Activated B cell treated with CpG ODN at 0.5 μM for 24 hours (primary cell): ENCODE measurements at places on chromosomes 1 and 21. TPM values are rescaled to one million over a fixed set of nuclear protein-coding genes. Genes with fewer than 3 reads are reported as not detected.

CFHR2 gene
- not detected in 2 replicates for total RNA-seq

DNA sequence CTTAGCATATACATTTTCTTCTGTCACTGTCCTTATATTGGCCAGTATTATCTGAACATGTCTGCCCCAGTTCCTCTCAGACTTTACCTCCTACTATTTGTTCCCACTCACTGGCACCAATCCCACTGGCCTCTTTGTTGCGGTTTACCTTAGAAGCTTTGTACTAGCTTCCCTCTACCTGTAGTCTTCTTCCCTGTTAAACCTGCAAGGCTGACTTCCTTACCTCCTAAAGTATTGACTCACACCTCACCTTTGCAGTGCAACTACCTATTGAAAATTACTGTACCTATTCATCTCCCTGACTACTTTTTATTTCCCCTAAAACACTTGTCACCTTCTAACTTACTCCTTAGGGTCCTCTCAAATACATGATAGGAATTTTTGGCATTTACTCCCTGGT is 111.1 kb downstream of the CLEC20A start:
- no peaks in the 10 kb centered on the region for H3K4me1 ChIP-seq
- H3K27me3 ChIP-seq: no peaks in the 10 kb centered on the region
- no peak overlapping the region for H3K4me3 ChIP-seq
- H3K36me3 ChIP-seq: no peaks in the 10 kb centered on the region

DNA sequence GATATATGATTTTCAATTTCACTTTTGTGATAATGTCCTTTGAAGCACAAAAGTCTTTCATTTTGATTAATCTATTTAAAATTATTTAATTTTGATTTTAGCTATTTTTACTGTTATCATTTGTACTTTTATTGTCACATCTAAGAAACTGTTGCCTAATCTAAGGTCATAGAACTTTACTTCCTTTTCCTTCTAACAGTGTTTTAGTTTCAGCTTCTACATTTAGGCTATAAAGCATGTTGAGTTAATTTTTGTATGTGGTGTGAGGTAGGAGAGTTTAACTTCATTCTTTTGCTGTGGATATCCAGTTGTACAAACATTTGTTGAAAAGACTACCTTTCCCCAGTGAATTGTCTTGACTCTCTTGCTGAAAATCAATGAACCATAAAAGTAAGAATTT is 204.5 kb downstream of the TM2D1 start:
- H3K4me1 ChIP-seq: no peaks in the 10 kb centered on the region
- H3K27me3 ChIP-seq: no peaks in the 10 kb centered on the region
- H3K27ac ChIP-seq: no peak overlapping the region
- H3K36me3 ChIP-seq: no peaks in the 10 kb centered on the region
- H3K4me3 ChIP-seq: no peak overlapping the region
- DNase-seq: no peak

DNA sequence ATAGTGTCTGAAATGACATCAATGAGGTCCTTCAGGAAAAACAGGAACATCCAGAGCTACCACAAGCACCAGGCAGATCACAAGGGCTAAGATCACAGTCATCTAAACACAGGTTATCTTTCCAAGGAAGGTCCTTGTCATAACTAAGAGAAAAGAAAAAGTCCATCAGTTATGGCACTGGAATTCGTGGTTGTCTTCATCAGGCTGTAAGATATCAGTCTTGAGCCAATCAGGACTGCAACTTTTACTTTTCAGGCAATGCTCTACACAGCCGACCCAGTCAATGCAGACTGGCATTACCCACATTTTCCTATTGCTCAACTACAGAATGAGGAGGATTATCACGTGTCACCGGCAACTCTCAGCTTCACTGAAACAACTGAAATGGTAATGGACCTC is 26.4 kb downstream of the SORT1 start:
- peaks cover 2% of the 10 kb centered on the region for H3K4me1 ChIP-seq
- DNase-seq: no peak
- no peak overlapping the region for H3K4me3 ChIP-seq
- no peak overlapping the region for H3K27ac ChIP-seq
- H3K27me3 ChIP-seq: peaks cover 34% of the 10 kb centered on the region

DNA sequence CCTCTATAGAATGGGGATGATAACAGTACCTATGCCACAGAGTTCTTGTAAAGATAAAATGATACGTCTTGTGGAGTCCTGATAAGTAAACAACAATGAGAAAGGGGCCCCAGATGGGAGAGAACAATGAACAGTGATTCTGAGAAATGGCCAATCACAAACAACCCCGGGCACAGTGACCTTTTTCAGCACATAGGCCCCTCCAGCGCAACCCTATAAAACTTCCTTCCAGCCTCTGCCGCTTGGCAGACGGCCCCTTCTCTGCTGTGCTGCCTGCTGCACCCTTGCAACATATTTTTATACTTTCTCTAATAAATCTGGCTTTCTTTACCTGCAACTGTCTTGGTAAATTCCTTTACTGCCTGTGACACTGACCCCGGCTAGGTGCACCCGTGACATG is 8.9 kb downstream of the RCAN1 start:
- no peaks in the 10 kb centered on the region for H3K36me3 ChIP-seq
- H3K27ac ChIP-seq: no peak overlapping the region
- no peaks in the 10 kb centered on the region for H3K27me3 ChIP-seq
- no peaks in the 10 kb centered on the region for H3K4me1 ChIP-seq
- H3K4me3 ChIP-seq: no peak overlapping the region
- DNase-seq: no peak

DNA sequence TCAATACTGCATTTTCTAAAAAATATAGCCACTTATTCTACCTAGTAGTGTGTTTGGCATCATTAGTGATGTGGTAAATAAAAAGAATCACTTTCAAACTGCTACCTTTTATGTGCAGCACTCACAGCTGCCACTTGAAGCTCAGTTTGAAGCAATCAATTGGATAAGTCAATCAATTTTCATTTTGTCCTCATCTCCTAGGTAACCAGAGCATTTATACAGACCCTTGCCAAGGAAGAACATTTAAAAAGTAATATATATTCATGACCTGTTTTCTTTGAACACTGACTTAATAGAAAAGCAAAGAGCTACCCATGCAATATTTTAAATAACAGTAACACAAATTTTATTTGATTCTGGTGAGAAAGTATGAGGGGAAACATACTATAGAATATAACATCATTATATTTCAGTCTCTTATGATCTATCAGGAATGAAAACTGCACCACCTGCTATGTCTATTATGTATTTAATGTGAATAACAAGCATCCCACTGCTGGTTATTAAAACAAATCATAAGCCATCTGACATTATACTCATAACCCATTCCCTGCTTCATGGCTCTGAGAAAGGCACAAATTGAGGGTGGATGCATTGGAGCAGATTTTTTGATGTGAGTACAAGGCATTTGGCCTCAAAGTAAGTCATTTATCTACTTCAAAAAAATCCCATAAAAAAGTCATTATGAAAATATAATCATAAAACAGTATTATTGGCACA is 168.4 kb upstream of the C21orf91 start:
- no peaks in the 10 kb centered on the region for H3K4me1 ChIP-seq
- H3K27me3 ChIP-seq: no peaks in the 10 kb centered on the region
- DNase-seq: no peak
- no peak overlapping the region for H3K27ac ChIP-seq
- H3K36me3 ChIP-seq: no peaks in the 10 kb centered on the region

DNA sequence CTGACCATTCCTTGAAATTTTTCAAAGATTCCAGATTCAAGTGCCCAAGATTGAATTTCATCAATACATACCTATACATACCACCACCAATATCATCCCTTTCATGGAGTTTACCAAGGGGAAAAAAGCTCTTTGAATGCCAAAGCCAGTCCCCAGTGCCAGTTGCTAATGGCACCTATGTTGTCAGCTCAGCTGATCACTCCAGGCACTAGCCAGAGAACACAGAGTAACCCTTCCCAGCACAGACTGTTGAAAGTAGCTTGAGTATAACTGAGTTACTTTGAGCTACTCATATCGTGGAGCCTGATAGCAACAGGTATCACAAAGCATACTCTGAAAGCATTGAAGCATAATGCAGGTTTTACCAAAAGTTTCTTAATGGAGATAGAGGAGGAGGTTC is 133.9 kb upstream of the NFIA start:
- no peaks in the 10 kb centered on the region for H3K36me3 ChIP-seq
- no peak overlapping the region for H3K27ac ChIP-seq
- peaks cover 9% of the 10 kb centered on the region for H3K4me1 ChIP-seq
- peaks cover 8% of the 10 kb centered on the region for H3K27me3 ChIP-seq
- H3K4me3 ChIP-seq: no peak overlapping the region
- no peak for DNase-seq

DNA sequence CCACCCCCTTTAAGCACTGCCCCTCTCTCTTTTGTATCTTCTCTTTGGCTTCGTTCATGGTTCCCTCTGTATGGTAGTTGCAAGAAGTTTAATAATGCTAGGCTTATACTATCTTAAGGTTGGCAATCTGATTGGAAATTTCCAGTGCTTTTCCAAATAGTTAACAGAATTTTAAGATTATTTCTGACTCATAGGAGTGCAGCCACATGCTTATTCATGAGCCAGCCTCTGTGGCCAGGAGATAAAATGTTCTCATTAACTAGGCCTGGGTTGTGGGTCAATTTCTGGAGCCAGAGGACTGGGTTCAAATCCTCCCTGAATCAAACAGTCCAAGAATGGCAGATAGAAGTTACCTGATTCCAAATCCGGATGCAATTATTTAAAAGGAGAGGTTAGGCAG is 103.1 kb downstream of the ATP6V1G3 start:
- DNase-seq: no peak
- no peak overlapping the region for H3K4me3 ChIP-seq
- peaks cover 12% of the 10 kb centered on the region for H3K27me3 ChIP-seq
- no peak overlapping the region for H3K27ac ChIP-seq
- no peaks in the 10 kb centered on the region for H3K36me3 ChIP-seq

TNFRSF25 gene
- total RNA-seq: 2.5 and 2.8 TPM in 2 replicates

KCNAB2 gene
- 101 and 121 TPM in 2 replicates for total RNA-seq

SLC45A1 gene
- total RNA-seq: 0.33 and 0.34 TPM in 2 replicates

- no peak overlapping the region for H3K4me3 ChIP-seq
- H3K27me3 ChIP-seq: peaks cover 15% of the 10 kb centered on the region
- peaks cover 8% of the 10 kb centered on the region for H3K4me1 ChIP-seq
- DNase-seq: no peak
- no peak overlapping the region for H3K27ac ChIP-seq
Measured at GRCh38 chr21:34703571-34703970, 34.8 kb downstream of the CLIC6 start.
